ENCODE measurements at places on chromosomes 3 and 15. TPM values are rescaled to one million over a fixed set of nuclear protein-coding genes. Genes with fewer than 3 reads are reported as not detected.

Gene SLC51A
- not detected for total RNA-seq

Gene NR2E3
- 0.63 TPM for total RNA-seq

Gene TASOR
- 102 TPM for total RNA-seq

Gene MAGEL2
- total RNA-seq: under 0.01 TPM

Gene DCBLD2
- 370 TPM for total RNA-seq

Gene PXYLP1
- 9.1 TPM for total RNA-seq

Gene C3orf85
- not detected for total RNA-seq

Gene IDH3A
- total RNA-seq: 60.8 TPM

Gene CLDN11
- total RNA-seq: 661 TPM

Gene IGSF11
- not detected for total RNA-seq

Gene ZDHHC23
- total RNA-seq: 3.3 TPM

Gene SLC35G2
- total RNA-seq: 14.7 TPM

Gene TERC
- total RNA-seq: 124 TPM

Gene ZNF717
- 20.4 TPM for total RNA-seq

Gene NPAP1
- 0.16 TPM for total RNA-seq

Gene GPR176
- 49.7 TPM for total RNA-seq

Gene STRA6
- 0.18 TPM for total RNA-seq

Gene PAQR9
- not detected for total RNA-seq

Gene LSAMP
- total RNA-seq: 10.7 TPM

Measured in fibroblast of the aortic adventitia (primary cell).